ENCODE measurements at places on chromosomes 2 and 18.

DNA sequence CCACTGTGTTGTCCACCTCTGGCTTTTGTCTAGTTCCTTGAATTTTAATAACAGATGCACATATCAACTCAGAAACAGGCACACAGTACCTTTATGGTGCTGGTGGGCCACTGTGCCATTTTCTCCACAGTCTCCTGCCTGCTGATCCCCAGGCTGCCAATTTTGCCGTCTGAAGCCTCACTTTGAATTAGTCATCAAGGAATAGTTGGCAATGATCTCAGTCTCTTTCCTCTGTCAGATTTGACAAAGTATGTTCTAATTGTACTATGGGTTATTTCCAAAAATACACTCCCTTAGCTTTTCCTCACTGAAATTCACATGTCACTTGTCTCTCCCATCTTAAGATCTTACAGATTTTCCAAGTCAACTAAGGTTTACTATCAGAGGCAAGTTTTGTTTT lies 140.7 kb downstream of the ZNF516 start:
- no peak for DNase-seq

GRCh38 chr2:121489284-121489683 lies 41.4 kb upstream of the RNU4ATAC start:
- no peak for DNase-seq

DNA sequence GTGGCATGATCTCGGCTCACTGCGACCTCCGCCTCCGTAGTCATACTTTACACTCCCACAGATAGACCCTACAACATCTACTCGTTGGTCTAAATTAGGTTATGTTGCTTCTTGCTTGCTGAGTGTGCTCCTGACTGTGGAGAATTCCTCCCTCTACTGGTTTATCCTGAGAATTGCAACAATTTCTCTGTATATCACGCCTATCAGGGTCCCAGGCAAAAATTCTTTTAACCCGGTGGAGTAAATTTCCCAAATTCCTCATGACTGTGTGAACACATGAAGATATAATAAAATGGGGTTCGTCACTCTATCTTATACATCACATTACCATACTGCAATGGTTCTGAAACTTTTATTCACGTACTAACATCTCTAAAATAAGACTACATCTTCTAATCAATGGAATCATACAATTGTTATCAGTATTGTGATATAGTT lies 156.7 kb downstream of the EVA1A start:
- no peak for DNase-seq

- DNase-seq: no peak
These were observed 1.0 kb downstream of the ALKAL2 start for GRCh38 chr2:286774-287392.

Data from activated naive CD4-positive, alpha-beta T cell (primary cell).